ENCODE measurements at places on chromosomes 5 and 9.

DNA sequence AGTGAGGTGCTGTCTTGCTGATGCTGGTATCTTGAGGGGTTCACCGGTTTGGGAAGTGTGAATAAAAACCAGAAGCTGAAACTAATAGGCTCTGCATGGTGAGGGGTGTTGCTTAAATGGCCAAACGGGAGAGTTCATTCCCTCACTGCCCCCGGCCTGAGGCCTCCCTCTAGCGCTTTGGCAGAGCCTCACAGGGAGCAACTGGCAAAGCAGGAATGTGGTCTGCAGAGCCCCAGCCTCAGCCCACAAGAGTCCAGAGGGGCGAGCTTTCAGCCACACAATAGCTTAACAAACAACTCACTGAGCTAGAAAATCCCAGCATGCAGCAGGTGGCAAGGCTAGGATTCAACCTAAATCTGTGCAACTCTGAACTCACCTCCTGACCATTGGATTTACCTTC, 234.8 kb downstream of the MED10 start:
- DNase-seq, result no peak

- DNase-seq, result no peak
These were observed 1.9 kb downstream of the ALDH1B1 start for GRCh38 chr9:38394416-38394815.

DNA sequence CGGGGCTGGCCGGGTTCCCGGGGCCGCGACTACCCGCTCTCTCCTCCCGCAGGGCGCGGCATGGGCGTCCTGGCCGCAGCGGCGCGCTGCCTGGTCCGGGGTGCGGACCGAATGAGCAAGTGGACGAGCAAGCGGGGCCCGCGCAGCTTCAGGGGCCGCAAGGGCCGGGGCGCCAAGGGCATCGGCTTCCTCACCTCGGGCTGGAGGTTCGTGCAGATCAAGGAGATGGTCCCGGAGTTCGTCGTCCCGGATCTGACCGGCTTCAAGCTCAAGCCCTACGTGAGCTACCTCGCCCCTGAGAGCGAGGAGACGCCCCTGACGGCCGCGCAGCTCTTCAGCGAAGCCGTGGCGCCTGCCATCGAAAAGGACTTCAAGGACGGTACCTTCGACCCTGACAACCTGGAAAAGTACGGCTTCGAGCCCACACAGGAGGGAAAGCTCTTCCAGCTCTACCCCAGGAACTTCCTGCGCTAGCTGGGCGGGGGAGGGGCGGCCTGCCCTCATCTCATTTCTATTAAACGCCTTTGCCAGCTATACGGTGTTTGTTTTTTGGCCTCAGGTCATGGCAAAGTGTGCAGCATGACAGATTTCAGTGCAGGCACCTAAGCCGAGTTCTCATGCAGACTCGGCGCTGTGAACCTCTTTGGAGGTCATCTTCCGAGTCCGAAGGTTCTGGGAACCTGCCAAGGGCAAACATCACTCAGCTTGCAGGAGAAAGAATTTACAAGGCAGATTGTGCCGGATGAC, 516 bp downstream of the MRPL41 start:
- DNase-seq, result no peak

- no peak for DNase-seq
These were observed 185.0 kb downstream of the CSNK1G3 start for GRCh38 chr5:123696921-123697341.

GRCh38 chr5:133354323-133355185, 257.8 kb downstream of the FSTL4 start:
- DNase-seq, result no peak

DNA sequence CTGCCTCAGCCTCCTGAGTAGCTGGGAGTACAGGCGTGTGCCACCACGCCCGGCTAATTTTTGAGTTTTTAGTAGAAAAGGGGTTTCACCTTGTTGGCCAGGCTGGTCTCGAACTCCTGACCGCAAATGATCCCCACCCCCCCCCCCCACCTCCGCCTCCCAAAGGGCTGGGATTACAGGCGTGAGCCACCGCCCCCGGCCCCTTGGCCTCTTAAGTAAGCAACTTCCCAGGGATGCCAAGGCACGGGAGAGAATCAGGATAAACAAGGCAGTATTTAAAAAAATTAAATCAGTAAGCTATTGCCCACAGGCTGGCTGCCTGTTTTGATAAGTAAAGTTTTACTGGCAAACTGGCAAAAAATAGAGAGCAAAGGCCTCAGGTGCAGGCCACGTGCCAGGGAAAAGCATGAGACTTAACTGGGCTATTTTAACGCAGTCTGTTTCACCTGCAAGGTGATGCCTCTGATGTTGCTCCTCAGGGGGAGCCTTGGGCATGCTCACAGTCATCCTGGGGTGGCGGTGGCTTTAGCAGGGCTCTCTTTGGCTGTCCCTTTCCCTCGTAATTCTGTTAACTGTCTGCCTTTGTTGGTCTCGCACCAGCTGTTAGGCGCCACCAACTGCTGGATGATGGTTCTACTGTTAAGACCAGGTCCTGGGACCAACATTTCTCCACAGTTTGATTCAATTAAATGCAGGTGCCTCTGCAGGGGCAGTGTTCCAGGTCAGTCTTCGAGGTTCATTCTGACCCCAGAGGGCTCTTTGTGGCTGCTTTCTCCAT, 19.4 kb upstream of the RNF130 start:
- no peak for DNase-seq

GRCh38 chr5:158698023-158698639, 401.6 kb downstream of the EBF1 start:
- DNase-seq, result no peak

DNA sequence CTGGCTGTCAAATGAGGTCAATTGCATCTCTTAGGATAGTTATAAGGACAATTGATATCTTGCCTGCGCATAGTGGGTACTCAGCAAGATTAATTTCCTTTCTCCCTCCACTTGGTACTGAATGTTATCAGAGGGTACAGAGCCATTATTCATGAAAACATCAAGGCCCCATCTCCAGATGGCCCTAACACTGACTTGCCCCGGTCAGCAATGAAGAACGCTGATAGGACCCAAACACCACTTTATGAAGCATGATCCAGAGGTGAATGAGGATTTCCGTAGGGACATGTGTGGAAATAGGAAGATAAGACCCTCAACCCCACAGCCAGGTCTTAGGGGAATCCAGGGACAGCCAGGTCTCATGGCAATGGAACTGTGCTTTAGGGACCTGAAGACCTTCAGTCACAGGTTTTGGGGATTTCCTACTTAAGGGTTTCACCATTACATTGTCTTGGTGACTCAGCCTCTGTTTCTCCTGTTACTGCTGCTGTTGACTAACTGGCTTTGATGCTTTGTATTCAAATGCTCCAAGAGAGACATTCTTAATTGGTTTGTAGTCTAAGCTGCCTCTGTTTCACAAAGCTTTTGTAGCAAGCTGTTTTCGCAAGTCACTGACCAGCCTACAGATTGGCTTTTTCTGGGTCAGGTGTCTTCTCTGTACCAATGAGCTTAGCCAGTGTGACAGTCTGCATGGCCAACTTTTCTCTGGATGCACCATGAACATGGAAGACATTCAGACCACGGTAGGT, 35.3 kb upstream of the IQGAP2 start:
- DNase-seq, result no peak

GRCh38 chr5:84622461-84622860, 237.8 kb upstream of the EDIL3 start:
- no peak for DNase-seq

DNA sequence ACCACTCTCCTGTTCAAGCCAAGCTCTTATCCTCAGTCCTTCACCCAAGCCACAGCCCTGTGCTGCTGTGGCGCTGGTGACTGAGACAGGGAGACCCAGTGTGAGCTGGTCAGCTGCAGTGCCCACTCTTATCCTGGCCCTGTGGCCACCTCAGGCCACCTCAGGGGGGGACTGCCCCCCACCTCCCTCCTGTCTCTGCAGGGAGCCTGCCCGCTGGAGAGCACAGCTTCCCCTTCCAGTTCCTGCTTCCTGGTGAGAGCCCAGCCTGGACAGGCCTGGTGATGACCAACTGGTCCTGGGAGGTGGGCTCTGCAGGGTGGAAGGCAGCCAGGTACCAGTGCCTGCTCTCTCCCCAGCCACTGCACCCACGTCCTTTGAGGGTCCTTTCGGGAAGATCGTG, 5.5 kb upstream of the EHMT1 start:
- no peak for DNase-seq

DNA sequence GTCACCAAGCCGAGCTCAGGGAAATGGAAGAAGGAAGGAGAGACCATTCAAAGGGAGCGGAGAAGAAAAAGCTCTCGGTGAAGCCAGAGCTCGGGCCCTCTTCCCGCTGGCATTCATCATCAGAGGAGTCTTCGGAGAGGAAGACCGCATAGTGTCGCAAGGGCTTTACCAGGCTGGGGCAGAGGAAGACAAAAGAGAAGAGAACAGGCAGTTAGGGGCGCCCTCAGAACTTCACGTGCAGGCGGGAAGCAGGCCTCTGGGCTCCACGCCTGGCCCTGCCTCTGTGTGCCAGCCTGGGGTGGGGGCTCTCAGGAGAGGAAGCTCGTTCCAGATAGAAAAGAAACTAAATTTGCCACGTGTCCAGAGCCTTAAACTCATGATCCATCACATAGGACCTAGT, 31.7 kb downstream of the CRB2 start:
- no peak for DNase-seq

DNA sequence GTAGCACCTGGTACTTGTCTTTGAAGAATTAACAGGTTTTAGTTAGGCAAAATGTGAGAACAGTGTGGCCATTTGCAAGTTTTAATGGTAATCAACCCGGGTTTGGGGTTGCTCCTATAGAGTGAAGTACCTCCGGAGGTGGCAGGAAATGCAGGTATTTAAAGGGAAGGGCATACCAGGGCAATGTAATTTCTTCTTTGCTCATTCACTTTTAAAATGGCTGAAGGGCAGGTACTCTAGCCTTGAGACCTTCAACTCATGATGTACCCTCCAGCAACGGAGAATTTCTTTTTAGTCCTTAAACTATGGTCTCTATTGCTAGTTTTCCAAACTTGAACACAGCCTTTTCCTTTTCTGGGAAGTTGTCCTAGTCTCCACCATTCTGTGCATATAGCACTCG, 1.3 kb upstream of the HSPA4 start:
- no peak for DNase-seq

GRCh38 chr9:124818431-124819281, 34.6 kb upstream of the WDR38 start:
- DNase-seq, result no peak

DNA sequence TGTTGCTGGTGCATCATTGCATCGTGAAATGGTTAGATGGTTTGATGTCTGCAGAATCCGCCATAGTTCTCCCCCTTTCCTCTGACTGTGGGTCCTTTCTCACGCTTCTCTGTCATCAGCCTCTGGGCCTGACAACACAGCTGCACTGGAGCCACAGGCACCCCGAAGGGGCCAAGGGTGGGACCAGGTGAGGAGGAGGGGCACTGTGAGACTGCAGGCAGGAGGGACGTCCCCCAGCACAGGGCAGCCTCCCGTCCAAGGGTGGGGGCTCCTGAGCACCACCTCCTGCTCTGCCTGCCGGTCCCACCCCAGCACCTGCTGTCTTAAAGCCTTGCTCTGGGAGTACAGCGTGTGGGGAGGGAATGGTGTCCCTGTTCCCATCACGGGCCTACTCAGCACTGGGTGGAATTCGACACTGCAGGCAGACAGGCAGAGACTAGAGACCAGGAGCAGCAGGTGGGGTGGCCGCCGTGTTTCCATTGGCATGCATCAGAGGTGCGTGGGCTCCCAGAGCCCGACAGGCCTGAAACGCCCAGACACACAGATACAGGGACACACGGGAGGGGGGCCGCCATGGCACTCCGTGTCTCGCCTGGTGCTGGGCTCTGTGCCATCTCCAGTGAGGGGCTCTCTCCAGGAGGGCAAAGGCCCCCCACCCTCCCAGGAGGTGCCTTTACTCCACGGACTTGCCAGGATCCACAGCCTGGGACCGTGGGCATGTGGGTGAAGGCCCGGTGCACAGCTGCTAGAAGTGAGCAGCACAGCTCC, 15.0 kb downstream of the CACNA1B start:
- no peak for DNase-seq

GRCh38 chr5:90479611-90480385, 5.1 kb downstream of the POLR3G start:
- no peak for DNase-seq

DNA sequence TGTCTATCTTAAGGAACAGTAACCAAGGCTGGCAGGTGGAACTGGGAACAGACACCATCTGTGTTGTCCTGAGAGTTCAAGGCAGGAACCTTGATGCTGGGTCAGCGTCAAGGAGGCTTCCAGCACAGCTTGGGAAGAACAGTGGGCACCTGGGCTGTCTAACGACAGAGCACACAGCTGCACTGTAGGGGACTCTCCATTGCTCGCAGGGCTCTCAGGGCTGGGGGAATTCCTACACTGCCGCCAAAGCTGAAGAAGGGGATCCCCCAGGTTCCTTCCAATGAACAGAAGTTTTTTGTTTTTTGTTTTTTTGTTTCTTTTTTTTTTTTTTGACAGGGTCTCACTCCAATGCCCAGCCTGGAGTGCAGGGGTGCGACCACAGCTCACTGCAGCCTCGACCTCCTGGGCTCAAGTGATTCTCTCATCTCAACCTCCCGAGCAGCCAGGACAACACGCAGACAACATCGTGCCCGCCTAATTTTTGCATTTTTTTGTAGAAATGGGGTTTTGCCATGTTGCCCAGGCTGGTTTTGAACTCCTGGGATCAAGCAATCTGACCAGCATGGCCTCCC, 81.9 kb downstream of the PTPN3 start:
- DNase-seq, result no peak

- no peak for DNase-seq
These were observed 63.3 kb downstream of the DCP2 start for GRCh38 chr5:113039934-113040285.

GRCh38 chr5:6587171-6587570, 45.7 kb downstream of the NSUN2 start:
- DNase-seq, result no peak

- DNase-seq, result no peak
These were observed 203.3 kb downstream of the ADAMTS12 start for GRCh38 chr5:33688526-33688925.

GRCh38 chr5:76742583-76742982, 26.7 kb downstream of the F2R start:
- DNase-seq, result no peak

DNA sequence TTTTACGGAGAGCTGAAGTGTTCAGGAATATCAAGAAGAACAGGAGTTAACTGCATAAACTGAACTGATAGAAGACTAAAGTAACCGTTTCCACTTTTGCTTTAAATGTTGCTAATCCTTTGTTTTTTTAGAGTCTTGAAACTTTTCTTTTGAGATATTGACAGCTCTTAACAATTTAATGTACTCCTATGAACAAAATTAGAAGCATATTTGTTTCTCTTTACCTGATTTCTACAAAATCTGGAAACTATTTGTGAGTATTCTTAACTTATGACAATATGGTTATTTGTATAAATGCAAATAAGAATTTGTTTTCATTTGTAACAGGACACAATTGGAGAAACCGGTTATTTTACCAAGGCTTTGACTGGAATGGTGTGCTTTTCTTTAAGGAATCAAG, 89.5 kb upstream of the FAM120A start:
- no peak for DNase-seq

DNA sequence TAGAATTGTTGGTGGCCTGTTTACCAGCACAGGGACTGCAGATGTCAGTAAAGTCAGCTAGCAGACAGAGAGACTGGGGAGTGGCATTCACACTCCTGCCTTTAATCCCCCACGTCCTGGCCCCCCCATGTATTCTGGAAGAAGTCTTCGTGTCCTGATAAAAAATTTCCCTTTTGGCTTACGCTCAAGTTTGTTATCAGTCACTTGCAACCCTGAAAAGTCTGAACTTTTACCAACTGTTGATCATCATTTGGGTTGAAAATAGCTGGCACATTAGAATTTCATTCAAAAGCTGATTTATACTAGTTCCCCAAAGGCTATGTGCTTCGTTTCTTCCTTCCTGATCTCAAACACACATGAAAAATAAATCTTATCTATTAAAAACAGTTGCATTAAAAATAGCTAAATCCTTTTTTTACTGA, 5.8 kb upstream of the CRHBP start:
- no peak for DNase-seq

Data from NCI-H1105 (cell line).